ENCODE measurements at places on chromosomes 7 and 10. TPM values are rescaled to one million over a fixed set of nuclear protein-coding genes. Genes with fewer than 3 reads are reported as not detected.

The LRWD1 gene
- 10.2 TPM for total RNA-seq

The IFIT5 gene
- total RNA-seq, result 12.2 TPM

The SPDYE16 gene
- 0.22 TPM for total RNA-seq

The SCRN1 gene
- total RNA-seq, result 27.6 TPM

The GIMAP5 gene
- total RNA-seq, result 11.6 TPM

The ZNF12 gene
- total RNA-seq, result 23.9 TPM

The PAX4 gene
- total RNA-seq, result not detected

The NOM1 gene
- total RNA-seq, result 12.2 TPM

The JAZF1 gene
- total RNA-seq, result 12.7 TPM

The GDF10 gene
- total RNA-seq, result 0.98 TPM

The CCDC172 gene
- total RNA-seq, result not detected

The MUC12 gene
- total RNA-seq, result 0.31 TPM

The AKR1C2 gene
- 10.9 TPM for total RNA-seq

The MEOX2 gene
- 58.7 TPM for total RNA-seq

The GIMAP7 gene
- total RNA-seq, result 5.9 TPM

The ACADSB gene
- 8.2 TPM for total RNA-seq

The SEMA3C gene
- total RNA-seq, result 270 TPM

The CPA1 gene
- total RNA-seq, result 3.6 TPM

The ZMIZ2 gene
- 10.9 TPM for total RNA-seq

The OR2A5 gene
- total RNA-seq, result not detected

The PHYH gene
- total RNA-seq, result 35.4 TPM

The ITPRID1 gene
- total RNA-seq, result 0.44 TPM

The TRIM50 gene
- 0.44 TPM for total RNA-seq

The ZNF488 gene
- total RNA-seq, result 1.2 TPM

The GDF2 gene
- not detected for total RNA-seq

The CNTNAP2 gene
- 9.4 TPM for total RNA-seq

The ODAD2 gene
- total RNA-seq, result 1.5 TPM

The PPP1R3A gene
- 63.4 TPM for total RNA-seq

The CLDN3 gene
- 0.13 TPM for total RNA-seq

The SPDYE2B gene
- not detected for total RNA-seq

The ATG9B gene
- 0.22 TPM for total RNA-seq

The STEAP2 gene
- total RNA-seq, result 7.1 TPM

The GPR15LG gene
- total RNA-seq, result not detected

The COBL gene
- 60.6 TPM for total RNA-seq

The DYNC1I1 gene
- total RNA-seq, result 0.53 TPM

The ORAI2 gene
- 7.0 TPM for total RNA-seq

The LRRC61 gene
- total RNA-seq, result 3.6 TPM

The CPXM2 gene
- total RNA-seq, result 3.9 TPM

The NUTM2E gene
- 0.35 TPM for total RNA-seq

The ZPBP gene
- not detected for total RNA-seq

The CROT gene
- total RNA-seq, result 8.9 TPM

The HOXA2 gene
- 0.71 TPM for total RNA-seq

The WDR86 gene
- total RNA-seq, result 3.4 TPM

The GSDME gene
- 6.9 TPM for total RNA-seq

The NUTM2B gene
- 0.75 TPM for total RNA-seq

The MYO1G gene
- total RNA-seq, result 0.58 TPM

The PNLIPRP1 gene
- not detected for total RNA-seq

The ARL4A gene
- total RNA-seq, result 28.9 TPM

The RPEL1 gene
- not detected for total RNA-seq
